ENCODE measurements at places on chromosomes 4 and X. TPM values are rescaled to one million over a fixed set of nuclear protein-coding genes. Genes with fewer than 3 reads are reported as not detected.
A peak's percentile ranks its signal among the peaks of the same experiment; 100 is the strongest.

- no peak for DNase-seq
These were observed 28.1 kb upstream of the HPRT1 start for GRCh38 chrX:134431894-134432293.

- DNase-seq = no peak
These were observed 45.2 kb upstream of the SLC39A8 start for GRCh38 chr4:102390438-102390837.

DNA sequence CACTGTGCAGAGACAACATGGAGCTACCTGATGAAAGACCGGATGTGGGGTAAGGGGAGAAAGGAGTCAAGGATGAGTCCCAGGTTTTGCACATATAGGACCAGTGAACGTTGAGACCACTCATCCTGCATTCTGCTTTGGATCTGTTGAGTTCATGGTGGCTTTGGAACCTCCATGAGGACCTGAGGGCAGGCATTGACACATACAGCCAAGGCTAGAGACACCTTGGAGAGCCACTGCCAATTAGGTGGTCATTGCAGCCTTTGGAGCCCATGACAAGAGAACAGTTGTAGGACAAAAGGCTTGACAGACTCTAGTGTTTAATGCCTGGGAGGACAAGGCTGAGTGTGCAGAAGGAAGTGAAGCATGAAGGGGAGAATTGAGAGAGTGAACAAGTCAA is 87.9 kb downstream of the STK32B start:
- no peak for DNase-seq

Gene OTC
- 0.36 TPM for total RNA-seq

- DNase-seq = no peak
These were observed 3.2 kb upstream of the POU3F4 start for GRCh38 chrX:83504721-83505479.

- DNase-seq = no peak
These were observed 56.8 kb downstream of the CD99L2 start for GRCh38 chrX:150841456-150842197.

- no peak for DNase-seq
These were observed 118.9 kb downstream of the SORCS2 start for GRCh38 chr4:7311205-7311604.

Gene GIMD1
- total RNA-seq = not detected

- DNase-seq = no peak
These were observed 215.7 kb downstream of the STK32B start for GRCh38 chr4:5266991-5267390.

GRCh38 chr4:100469555-100469954 is 48.3 kb downstream of the EMCN start:
- DNase-seq = no peak

DNA sequence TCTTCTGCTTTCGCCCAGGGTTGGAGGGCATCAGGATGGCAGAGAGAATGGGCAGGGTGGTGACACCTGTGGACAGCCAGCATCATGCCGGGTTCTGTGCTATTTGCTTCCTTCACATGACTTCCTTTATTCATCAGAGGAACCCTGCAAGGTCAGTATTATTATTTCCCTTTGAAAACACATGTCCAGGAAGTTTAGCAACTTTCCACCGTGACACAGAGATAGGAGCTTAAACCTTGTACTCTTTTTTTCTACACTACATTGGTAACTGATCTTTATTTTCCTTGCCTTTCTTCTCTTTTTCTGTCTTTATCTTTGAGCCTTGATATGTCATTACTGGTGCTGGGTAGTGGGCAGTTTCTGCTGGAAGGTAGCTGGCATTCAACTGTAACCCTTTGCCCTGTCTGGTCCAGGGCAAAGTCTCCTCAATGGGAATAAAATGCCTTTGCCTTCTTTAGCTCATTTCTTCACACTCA is 5.0 kb upstream of the MGST2 start:
- DNase-seq = no peak

DNA sequence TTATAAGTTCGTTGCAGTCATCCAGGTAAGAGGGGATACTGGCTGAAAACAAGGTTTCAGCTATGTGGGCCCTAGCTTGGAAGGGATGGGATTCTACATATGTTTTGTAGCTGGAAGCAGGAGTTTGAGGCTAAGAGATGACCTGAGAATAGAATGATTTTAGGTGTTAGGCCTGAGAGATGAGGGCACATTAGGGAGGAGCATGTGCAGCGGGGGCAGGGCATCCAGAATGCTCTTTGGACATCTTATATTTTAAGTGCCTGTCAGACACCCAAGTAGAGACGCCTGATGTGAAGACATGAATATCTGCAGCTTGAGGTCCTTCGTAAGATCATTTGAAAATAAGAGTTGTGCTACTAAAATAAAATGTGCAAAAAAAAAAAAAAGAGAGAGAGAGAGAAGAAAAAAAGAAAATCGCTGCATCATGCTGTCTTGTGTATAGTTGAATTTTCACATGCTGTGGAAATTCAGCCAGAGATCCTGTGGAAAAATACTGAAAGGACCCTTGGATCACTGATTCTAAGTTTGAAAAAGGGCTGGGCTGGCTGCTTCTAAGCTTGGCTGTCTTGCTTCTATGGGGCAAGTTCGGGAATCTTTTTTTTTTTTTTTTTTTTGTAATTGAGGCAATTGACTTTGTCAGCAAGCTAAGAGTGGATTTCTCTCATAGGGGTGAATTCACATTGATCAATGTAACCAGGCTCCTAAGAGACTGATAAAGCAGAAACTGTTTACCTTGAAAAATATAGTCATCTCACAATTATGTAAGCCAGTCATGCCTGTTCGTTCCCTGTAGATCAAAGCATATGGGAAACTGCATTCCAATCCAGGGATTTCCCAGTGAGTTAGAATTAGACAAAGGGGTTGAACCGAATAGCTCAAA is 341.0 kb upstream of the GATB start:
- no peak for DNase-seq

- DNase-seq = no peak
These were observed 408.2 kb upstream of the NR3C2 start for GRCh38 chr4:148850257-148850995.

Gene UCP1
- not detected for total RNA-seq

DNA sequence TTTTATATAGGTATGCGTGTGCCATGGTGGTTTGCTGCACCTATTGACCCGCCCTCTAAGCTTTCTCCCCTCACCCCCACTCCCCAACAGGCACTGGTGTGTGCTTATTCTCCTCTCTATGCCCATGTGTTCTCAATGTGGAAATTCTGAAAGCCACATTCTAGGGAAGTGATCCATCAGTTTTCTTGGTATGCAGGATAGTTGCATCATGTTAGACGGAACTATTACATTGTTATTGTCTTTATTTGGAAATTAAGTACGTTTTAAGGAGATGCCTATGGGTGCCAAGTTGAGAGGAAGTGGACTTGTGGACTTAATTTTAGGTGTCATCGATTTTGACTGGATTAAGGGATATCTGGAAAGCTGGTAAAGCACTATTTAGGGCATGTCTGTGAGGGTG is 204.6 kb downstream of the RBM46 start:
- no peak for DNase-seq

GRCh38 chr4:41196633-41197332 is 17.6 kb downstream of the APBB2 start:
- no peak for DNase-seq

GRCh38 chr4:71992571-71993312 is 39.1 kb upstream of the NPFFR2 start:
- no peak for DNase-seq

Gene SLC25A43
- total RNA-seq = 20.3 TPM

DNA sequence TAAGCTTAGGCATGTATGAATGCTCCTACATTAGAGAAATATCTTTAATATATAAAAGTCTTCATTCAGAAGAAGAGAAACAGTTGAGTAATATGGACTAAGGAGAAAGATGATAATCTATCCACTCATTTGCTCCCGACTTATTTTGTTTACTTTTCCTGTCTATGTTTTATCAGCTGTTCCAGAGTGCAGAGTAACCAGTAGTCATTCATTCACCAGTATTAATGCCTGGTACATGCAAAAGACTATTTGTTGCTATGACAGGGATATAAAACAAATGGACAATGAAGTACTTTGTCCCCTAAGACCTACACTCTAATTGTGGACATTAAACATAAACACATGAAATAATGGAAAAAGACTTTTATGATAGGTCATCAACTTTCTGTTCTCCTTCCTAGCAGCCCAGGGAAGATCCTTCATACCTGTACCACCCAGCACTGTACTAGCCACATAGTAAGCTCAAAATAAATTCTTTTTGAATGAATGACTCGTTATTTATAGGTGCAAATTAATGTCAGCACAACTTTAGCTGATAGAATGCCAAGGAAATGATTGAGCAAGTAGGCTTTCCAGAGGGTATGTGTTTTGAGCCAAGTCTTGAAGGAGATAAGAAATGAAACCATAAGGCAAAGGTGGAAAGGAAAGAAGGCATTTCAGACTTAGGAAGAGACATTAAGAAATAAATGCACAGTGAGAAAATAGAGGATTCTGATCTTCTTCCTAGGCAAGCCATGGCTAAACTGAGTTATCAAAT is 45.0 kb upstream of the IL13RA1 start:
- no peak for DNase-seq

DNA sequence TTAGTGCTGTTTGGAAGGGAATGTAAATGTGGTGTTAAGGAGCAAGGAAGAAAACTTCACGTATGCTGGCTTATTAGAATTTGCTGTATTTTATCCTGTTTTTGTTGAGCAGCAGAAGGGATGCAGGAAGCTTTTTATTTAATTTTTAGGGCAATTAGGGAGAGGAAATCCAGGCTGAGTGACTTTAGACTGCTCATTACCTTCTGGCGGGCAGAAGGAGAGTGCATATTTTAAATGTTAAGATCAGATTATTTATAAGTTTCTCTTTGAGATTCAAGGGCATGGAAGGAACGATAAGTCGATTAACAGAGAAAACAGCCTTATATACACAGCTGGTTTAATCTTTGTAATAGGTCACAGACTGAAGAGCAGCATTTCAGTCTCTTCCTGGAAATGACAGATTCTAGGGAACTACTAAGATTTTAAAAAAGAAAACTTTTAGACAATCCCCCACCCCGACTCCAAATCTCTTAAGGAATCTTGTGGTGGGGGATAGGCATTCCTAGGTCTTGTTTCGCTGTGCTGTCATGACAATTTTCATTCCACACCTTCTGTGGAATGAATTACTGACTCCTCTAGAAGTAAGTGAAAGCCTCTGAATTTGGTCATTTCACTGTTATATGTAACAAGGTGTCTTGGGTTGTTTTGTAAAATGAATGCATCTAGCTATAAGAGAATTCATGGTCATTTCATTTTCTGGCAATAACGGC is 402.5 kb downstream of the RAPGEF2 start:
- DNase-seq = no peak

DNA sequence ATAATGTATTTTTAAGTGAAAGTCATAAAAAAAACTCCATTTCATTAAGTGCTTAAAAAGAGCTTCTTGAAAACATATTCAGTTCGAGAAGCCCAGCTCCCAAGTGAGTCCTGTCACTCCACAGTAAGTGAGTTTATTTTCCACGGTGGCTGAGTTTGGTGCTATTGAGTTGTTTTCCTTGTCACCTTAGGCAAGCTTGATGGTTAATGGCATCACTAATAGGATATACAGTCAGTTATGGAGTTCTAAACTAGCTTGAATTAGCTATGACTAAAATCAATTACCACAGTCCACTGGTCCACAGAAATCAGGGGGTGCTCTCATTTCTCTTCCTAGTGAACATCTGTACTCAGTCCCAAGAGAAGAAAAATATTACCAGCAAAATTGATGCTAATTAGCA is 1526.2 kb upstream of the IGFBP7 start:
- no peak for DNase-seq

Gene PALLD
- total RNA-seq = 104 TPM

Gene GLUD2
- total RNA-seq = 7.2 TPM

DNA sequence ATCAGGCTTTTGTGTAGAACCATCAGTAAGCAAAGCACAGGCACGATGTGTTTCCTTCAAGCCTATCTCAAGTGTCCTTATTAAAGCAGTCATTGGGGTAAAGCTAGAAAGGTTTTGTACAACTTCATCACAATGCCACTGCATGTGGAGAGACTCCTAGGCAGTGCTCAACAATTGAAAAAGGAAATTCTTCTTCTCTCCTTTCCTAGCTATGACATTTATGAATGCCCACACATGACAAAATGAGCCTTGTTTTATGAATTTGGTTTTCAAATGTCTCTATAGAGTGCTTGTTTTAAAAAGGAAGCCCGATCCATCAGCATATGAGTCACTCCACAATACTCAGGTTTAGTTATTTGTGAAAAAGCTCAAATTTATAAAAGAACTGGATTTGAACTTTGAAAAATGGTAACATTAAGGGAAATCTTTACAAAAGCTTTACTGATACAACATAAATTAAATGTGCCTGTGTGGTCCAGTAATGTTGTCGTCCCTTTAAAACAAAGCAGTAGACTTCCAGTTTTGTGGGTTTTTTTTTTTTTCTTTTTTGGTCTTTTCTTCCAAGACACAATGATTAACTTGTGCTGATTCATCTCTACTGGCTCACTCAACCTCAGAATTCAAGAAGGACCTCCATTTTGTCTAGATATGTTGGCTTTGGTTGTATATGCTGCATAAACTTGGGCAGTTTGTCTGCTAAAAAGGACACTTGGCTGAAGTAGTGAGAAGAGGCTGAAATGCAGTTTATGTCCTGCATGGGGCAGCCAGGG is 273.8 kb downstream of the GASK1B start:
- DNase-seq = no peak

- DNase-seq = no peak
These were observed 7.0 kb downstream of the ADH1B start for GRCh38 chr4:99314211-99314610.

- no peak for DNase-seq
These were observed 5.3 kb upstream of the OTC start for GRCh38 chrX:38347136-38347535.

- peak; percentile 63 for DNase-seq
These were observed 1.2 kb upstream of the TAPT1 start for GRCh38 chr4:16227462-16227868.

Gene GJB1
- total RNA-seq = 17.5 TPM

DNA sequence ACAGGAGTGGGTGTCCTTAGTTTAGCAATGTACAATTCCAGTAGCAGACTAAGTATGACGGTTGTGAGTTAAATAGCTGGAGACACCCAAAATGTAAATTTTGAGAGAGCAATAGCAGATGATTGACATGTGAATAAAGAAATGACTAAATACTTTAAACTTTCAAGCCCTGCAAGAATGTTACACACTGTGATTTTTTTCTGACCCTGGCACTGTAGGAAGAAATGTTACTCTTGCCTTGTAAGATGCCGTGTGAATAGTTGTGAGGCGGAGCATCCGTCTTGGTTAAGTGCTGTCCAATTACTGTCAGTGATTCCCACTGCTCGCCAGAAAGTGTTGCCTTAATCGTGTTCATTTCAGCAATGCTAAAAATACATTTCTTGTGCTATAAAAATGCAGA is 1248.1 kb downstream of the RAPGEF2 start:
- no peak for DNase-seq
